ENCODE measurements at places on chromosomes 12 and 14.

GRCh38 chr14:27410981-27411380, 813.1 kb upstream of the NOVA1 start:
- H3K27me3 ChIP-seq, result no peaks in the 10 kb centered on the region
- no peak overlapping the region for H3K4me3 ChIP-seq
- H3K36me3 ChIP-seq, result no peaks in the 10 kb centered on the region

DNA sequence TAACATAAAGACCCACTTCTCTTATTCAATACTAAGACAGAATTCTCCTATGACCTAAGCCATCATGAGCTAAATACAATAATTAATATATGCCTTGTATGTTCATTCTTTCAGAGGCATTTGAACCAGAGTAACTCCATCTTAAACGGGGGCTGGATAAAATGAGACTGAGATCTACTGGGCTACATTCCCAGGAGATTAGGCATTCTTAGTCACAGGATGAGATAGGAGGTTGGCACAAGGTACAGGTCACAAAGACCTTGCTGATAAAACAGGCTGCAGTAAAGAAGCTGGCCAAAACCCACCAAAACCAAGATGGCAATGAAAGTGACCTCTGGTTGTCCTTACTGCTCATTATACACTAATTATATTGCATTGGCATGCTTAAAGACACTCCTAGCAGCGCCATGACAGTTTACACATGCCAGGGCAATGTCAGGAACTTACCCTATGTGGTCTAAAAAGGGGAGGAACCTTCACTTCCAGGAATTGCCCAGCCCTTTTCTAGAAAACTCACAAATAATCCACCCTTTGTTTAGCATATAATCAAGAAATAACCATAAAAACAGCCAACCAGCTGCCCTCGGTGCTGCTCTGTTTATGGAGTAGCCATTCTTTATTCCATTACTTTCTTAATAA, 260.7 kb downstream of the SSPN start:
- DNase-seq, result no peak
- H3K4me1 ChIP-seq, result peaks cover 5% of the 10 kb centered on the region
- no peaks in the 10 kb centered on the region for H3K27me3 ChIP-seq
- no peaks in the 10 kb centered on the region for H3K36me3 ChIP-seq
- no peak overlapping the region for H3K27ac ChIP-seq

DNA sequence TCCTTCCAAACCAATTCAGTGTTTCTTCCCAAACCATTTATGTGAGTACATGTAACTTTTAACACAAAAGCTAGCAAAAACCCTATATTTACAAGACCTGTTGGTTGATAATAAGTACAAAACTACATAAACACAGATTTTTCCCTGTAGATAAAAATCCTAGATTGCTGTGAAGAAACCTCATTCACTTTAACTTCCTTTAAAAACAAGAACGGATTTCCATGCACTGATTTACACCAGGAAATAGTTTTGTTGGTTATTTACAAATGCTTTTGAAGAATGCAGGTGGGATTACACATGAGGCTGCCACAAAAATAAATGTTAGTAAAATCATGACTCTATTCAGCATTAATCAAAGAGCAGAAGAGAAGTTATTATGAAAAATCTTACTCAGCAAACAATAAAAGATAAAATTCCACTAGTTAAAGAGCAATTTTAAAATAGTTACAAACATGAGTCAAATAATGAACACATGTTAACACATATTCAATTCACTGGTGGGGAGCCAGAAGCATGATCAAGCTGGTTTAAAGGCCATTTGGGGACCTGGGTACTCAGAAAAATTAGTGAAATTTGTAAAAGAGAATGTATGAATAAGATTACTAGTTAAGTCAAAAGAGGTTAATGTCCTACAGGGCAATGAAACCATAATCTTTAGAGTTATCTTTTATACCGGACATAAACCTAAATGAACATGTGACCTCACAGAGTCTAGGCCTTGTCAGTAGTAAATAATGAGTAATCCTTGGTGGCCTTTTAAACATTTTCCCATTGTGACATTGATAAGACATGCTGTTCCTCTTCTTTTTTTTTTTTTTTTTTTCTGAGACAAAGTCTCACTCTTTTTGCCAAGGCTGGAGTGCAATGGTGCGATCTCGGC, 79.9 kb downstream of the PHLDA1 start:
- peaks cover 26% of the 10 kb centered on the region for H3K4me1 ChIP-seq
- H3K27ac ChIP-seq, result no peak overlapping the region
- DNase-seq, result no peak
- no peak overlapping the region for H3K4me3 ChIP-seq

DNA sequence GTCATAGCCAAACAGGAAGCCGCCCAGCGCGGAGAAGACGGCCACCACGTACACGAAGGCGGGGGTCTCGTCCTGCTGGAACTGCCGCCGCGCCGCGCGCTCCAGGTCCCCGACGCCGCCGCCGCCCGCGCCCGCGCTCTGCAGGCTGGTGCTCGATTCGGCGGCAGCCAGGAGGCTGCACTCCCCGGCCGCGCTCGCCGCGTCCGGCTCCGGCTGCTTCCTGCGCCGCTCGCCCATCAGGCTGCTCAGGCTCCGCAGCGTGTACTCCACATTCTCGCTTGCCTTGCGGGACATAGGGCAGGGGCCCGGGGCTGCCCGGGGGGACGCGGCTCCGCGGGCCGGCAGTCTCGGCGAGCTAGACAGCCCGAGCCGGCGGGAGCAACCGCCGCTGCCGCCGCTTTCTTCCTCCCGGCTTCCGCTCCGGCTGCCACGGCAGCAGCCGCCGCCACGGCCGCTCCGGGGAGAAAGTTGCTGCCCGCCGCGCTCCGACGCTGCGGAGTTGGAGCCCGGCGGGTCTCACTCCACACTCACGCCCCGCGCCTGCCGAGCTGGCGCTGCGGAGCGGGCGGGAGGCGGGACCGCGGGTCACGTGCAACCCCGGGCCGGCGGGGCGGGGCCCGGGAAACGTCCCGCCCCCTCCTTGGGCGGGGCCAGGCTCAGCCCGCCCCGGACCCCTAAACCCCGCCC, at the start of gene SLC2A13:
TSS of gene SLC2A13 (minus strand) at position 567 of the 687 bp plus-strand sequence. CDS start at position 294, 273 bp downstream.
- peaks cover 25% of the 10 kb centered on the region for H3K4me1 ChIP-seq
- H3K27me3 ChIP-seq, result no peaks in the 10 kb centered on the region

- no peak for DNase-seq
- H3K36me3 ChIP-seq, result no peaks in the 10 kb centered on the region
- H3K4me1 ChIP-seq, result peaks cover 5% of the 10 kb centered on the region
- no peak overlapping the region for H3K27ac ChIP-seq
Observed at GRCh38 chr14:105432657-105433056, 13.0 kb downstream of the MTA1 start.

- H3K4me1 ChIP-seq, result peaks cover 18% of the 10 kb centered on the region
- H3K27me3 ChIP-seq, result no peaks in the 10 kb centered on the region
- no peak overlapping the region for H3K4me3 ChIP-seq
- H3K36me3 ChIP-seq, result no peaks in the 10 kb centered on the region
- no peak overlapping the region for H3K27ac ChIP-seq
- no peak for DNase-seq
Observed at GRCh38 chr12:54221402-54221984, 32.7 kb upstream of the SMUG1 start.

DNA sequence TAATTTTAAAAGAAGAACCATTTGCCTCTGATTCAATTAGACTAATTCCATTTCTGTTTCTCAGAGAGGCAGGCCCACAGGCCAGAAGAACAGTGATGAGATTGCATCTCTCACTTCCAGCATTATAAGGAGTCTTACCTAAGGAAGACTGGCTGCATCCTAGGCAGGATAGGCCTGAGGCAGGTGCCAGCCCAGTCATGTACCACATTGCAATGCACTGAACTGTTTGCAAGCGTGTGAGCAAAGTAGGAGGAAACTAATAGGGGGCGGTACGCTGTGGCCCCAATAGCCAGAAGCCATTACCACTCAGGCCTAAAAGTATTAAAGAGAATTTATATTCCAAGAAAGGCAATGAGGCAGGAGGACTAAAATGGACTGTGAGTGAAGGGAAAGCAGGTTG, 12.1 kb upstream of the CNIH1 start:
- H3K27me3 ChIP-seq, result no peaks in the 10 kb centered on the region
- no peak for DNase-seq
- peaks cover 13% of the 10 kb centered on the region for H3K4me1 ChIP-seq
- no peak overlapping the region for H3K27ac ChIP-seq
- no peaks in the 10 kb centered on the region for H3K36me3 ChIP-seq

DNA sequence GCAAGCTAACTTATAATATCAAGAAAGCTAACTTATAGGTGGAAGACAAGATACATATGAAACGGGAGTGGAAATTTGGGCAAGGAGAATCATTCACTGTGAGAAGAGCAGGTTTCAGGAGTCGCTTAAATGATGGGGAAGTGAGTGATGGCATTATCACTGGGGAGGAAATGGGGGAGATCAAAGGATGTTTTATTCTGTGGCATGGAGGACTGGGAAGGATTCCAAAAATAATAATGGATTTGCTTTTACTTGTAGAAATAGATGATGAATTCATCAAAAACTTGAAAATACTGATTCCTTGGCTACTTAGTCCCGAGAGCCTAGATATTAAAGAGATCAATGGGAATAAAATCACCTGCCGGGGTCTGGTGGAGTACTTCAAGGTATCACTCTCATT, 47.8 kb downstream of the SAV1 start:
- H3K4me1 ChIP-seq, result no peaks in the 10 kb centered on the region
- no peak overlapping the region for H3K4me3 ChIP-seq
- no peaks in the 10 kb centered on the region for H3K36me3 ChIP-seq
- no peak overlapping the region for H3K27ac ChIP-seq
- H3K27me3 ChIP-seq, result no peaks in the 10 kb centered on the region
- no peak for DNase-seq

- no peak overlapping the region for H3K4me3 ChIP-seq
- no peak overlapping the region for H3K27ac ChIP-seq
- no peaks in the 10 kb centered on the region for H3K27me3 ChIP-seq
- no peaks in the 10 kb centered on the region for H3K36me3 ChIP-seq
Observed at GRCh38 chr12:15575671-15576541, 213.3 kb downstream of the EPS8 start.

- no peak overlapping the region for H3K27ac ChIP-seq
- H3K36me3 ChIP-seq, result no peaks in the 10 kb centered on the region
- no peaks in the 10 kb centered on the region for H3K27me3 ChIP-seq
- H3K4me3 ChIP-seq, result no peak overlapping the region
Observed at GRCh38 chr14:76615331-76615730, 145.9 kb upstream of the VASH1 start.

GRCh38 chr12:95862038-95862437, 3.3 kb downstream of the SNRPF start:
- peaks cover 31% of the 10 kb centered on the region for H3K36me3 ChIP-seq
- H3K27me3 ChIP-seq, result no peaks in the 10 kb centered on the region
- peaks cover 26% of the 10 kb centered on the region for H3K4me1 ChIP-seq
- no peak overlapping the region for H3K4me3 ChIP-seq

GRCh38 chr14:49550286-49551184, 35.6 kb downstream of the RPS29 start:
- H3K27ac ChIP-seq, result no peak overlapping the region
- H3K36me3 ChIP-seq, result no peaks in the 10 kb centered on the region
- no peak for DNase-seq
- no peak overlapping the region for H3K4me3 ChIP-seq
- H3K27me3 ChIP-seq, result no peaks in the 10 kb centered on the region

GRCh38 chr12:88241862-88242570, 99.9 kb downstream of the TMTC3 start:
- H3K4me3 ChIP-seq, result no peak overlapping the region
- no peaks in the 10 kb centered on the region for H3K27me3 ChIP-seq
- DNase-seq, result no peak
- no peaks in the 10 kb centered on the region for H3K36me3 ChIP-seq

GRCh38 chr12:92612611-92613010, 90.2 kb upstream of the PLEKHG7 start:
- H3K4me3 ChIP-seq, result no peak overlapping the region
- DNase-seq, result no peak
- H3K27me3 ChIP-seq, result no peaks in the 10 kb centered on the region
- no peak overlapping the region for H3K27ac ChIP-seq
- no peaks in the 10 kb centered on the region for H3K4me1 ChIP-seq
- H3K36me3 ChIP-seq, result no peaks in the 10 kb centered on the region

DNA sequence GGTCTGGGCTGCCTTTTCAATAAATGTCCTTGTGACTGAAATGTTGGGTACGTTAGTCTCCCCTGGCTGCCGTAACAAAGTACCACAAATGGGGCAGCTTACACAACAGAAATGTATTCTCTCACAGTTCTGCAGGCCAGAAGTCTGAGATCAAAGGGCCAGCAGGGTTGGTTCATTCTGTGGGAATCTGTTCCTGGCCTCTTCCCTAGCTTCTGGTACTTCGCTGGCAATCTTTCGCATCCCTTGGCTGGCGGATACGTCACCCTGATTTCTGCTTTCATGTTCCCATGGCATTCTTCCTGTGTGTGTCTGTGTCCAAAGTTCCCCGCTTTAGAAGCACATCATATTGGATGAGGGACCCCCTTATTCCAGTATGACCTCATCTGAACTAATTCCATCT, 95.8 kb upstream of the NCOR2 start:
- H3K36me3 ChIP-seq, result no peaks in the 10 kb centered on the region
- no peak overlapping the region for H3K4me3 ChIP-seq
- H3K27ac ChIP-seq, result no peak overlapping the region
- no peaks in the 10 kb centered on the region for H3K27me3 ChIP-seq
- no peak for DNase-seq

DNA sequence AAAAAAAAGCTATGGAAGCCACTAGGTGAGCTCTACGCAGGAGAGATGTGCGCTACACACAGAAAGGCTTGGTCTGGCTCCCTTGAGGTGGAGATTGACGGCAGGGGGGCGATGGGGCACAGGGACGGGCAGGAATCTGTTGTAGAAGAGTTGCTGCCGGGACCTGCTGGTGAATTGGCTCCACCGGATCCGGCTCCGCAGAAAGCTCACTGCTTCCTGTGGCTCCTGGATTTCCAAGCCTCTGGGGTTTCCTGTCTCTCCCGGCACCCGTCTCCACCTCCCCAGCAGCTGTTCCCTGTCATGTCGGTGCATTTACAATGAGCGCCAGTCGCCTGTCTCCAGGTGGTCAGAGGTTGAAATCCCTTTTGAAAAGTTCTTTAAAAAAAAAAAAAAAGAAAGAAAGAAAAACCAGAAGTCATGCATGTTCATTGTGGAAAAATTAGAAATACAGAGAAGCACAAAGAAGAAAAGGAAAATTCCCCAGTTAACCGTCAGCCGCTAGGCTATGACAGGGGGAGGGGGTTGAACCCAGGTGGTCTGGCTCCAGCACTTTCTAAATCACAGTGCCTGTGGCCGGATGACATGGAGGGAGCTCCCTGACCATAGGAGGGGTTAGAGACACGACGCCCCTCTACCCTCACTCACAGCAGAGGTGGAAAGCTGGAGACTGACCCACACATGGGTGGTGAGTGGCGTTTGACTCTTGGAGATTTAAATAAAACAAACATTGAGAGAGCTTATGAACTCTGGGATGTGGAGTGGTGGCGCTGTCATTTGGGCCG, 20.8 kb downstream of the FAM222A start:
- no peaks in the 10 kb centered on the region for H3K4me1 ChIP-seq
- H3K27ac ChIP-seq, result no peak overlapping the region
- DNase-seq, result no peak
- no peaks in the 10 kb centered on the region for H3K36me3 ChIP-seq
- no peak overlapping the region for H3K4me3 ChIP-seq
- H3K27me3 ChIP-seq, result no peaks in the 10 kb centered on the region
